ENCODE measurements at places on chromosomes 2 and 18.

GRCh38 chr2:220614064-220614463 is 958.0 kb downstream of the EPHA4 start:
- no peak for DNase-seq

GRCh38 chr2:172677363-172677762 is 58.3 kb upstream of the RAPGEF4 start:
- DNase-seq, result no peak

GRCh38 chr18:40088130-40088529 is 1866.9 kb upstream of the PIK3C3 start:
- no peak for DNase-seq

GRCh38 chr18:76306685-76307292 is 188.3 kb downstream of the ZNF516 start:
- DNase-seq, result no peak

DNA sequence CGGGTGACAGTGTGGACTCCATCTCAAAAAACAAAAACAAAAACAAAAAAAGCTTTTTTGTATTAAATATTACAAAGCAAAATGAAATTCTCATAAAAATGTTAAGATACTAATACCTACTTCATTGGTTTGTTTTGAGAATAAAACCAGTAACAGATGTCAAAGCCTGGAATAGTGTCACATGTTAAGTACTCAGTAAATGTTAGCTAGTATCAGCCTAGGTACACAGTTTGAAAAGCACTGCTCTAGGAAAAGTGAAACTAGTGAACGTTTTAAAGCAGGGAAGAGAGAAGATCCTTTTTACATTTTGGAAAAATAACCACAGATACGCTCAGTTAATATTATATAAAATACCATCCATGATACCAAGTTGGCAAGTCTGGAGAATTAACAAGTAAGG is 37.1 kb upstream of the ADAM17 start:
- DNase-seq, result no peak

DNA sequence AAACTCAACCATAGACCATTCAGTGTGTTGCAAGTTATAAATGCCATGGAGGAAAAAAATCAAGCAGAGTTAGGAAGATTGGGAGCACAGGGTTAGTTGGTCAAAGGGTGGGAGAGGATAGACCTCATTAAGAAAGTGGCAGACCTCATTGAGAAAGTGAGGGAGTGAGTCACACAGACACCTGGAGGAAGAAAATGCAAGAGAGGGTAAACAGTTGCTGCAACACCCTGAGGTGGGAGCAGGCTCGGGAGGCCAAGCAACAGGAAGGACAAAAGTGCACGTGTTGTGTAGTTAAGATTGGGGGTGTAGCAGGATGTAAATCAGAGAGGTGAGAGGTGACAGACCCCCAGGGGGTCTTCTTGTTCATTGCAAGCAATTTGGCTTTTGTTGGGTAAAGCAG is 6.4 kb downstream of the IL1RL1 start:
- DNase-seq, result no peak

- DNase-seq, result no peak
These were observed 9.3 kb downstream of the MAPRE3 start for GRCh38 chr2:26979741-26980140.

DNA sequence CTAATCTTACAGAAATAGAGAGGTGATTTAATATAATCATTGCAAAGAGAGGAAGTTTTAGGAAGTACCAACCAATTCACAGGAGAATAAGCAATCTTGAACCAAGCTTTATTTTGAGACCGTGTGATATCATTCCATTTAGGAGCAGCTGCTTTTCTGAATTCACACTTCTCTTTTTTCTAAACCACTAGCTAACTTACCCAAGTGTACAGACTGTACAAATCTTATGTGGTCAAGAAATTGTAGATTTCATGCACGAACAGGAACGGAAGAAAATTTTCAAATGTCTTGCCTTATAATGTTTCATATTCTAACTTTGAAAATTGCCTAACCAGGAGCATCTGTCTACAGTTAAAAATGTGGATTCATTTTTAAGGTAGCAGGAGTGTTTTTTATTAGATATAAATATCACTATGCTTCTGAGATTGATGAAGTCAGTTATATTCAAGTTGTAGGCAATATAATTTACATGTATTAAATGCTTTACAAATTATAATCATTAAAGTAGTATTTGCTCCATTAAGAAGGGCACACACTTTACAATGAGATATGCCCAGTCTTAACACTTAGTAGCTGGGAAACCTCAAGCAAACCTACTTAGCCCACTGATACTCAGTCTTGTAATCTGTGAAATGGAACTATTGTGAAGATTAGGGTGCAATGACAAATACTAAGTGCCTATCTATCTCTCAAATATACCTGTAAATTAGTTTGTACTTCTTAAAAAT is 302.2 kb upstream of the STON1 start:
- no peak for DNase-seq

DNA sequence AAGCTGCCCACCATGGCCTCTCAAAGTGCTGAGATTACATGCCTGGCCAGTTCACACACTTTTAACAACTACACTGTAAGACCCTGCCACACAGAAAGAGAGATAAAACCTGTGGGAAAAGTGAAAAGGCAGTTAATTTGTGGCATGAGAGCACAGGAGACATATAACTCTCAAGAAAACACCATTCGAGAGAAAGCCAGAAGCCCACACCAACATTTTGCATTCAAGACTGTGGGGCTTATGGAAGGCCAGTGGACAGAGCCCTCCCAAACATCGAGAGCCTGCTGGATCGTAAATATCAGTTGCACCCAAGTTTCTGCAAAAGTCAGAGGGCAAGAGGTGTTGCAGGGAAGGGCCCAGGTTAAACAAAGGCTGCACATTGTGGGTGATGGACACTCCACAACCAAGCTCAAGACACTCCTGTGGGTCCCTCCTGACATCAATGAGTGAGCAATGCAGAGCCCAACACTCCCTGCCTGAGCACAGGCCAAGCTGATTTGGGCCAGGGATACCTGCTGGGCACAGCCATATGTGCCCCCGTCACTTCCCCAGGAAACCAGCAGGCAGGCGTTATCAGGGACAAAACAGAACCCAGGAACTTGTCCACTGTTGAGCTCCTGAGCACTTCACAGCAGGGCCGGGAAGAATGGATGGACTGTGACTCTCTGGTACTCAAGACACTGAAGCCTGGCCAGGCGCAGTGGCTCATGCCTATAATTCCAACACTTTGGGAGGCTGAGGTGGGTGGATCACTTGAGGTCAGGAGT is 114.4 kb downstream of the ZFP36L2 start:
- DNase-seq, result no peak

GRCh38 chr2:134623796-134624195 is 95.0 kb downstream of the TMEM163 start:
- no peak for DNase-seq

GRCh38 chr2:65296971-65297370 is 69.3 kb downstream of the ACTR2 start:
- no peak for DNase-seq

DNA sequence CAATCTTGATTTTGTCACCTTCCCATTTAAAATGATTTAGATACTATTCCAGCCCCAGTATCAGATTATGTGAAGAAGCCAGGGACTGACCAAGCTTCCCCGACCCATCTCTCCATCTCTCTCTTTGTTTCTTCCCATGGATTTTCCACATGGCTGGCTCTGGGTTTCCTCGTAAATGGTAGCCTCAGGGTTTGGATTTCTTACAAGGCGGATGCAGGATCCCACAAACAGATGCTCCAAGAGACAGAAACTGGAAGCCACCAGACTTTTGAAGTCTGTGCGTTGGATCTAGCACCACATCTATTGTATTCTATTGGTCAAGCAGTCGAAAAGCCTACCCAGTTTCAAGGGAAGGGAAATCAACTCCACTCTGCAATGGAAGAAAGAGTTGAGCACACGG is 46.0 kb upstream of the SPHKAP start:
- DNase-seq, result no peak

GRCh38 chr2:233082222-233082930 is 22.2 kb downstream of the INPP5D start:
- no peak for DNase-seq

- DNase-seq, result no peak
These were observed 1375.4 kb upstream of the CELF4 start for GRCh38 chr18:38940863-38941531.

- no peak for DNase-seq
These were observed 41.9 kb upstream of the SCN9A start for GRCh38 chr2:166417669-166418068.

DNA sequence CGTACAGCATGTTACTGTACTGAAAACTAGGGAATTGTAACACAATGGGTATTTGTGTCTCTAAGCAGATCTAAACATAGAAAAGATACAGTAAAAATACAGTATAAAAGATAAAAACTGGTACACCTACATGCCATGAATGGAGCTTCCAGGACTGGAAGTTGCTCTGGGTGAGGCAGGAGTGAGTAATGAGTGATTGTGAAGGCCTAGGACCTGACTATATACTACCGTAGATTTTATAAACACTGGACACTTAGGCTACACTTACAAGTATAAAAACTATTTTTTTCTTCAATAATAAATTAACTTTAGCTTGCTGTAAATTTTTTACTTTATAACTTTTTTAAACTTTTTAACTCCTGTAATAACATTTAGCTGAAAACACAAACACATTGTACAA is 324.4 kb upstream of the TNP1 start:
- no peak for DNase-seq

GRCh38 chr2:219537657-219538488 is 5.7 kb downstream of the CHPF start:
- no peak for DNase-seq

DNA sequence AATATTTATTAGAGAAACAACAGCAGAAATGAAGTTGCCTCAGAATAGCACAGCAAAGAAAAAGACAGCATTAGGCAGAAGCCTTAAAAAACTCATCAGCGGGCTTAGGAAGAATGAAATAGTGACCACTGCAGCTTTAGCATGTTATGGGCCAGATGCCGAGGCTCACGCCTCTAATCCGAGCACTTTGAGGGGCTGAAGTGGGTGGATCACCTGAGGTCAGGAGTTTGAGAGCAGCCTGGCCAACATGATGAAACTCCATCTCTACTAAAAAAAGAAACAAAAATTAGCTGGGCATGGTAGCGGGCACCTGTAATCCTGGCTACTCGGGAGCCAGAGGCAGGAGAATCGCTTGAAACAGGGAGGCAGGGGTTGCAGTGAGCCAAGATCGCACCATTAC is 32.4 kb downstream of the AP1S3 start:
- DNase-seq, result no peak

DNA sequence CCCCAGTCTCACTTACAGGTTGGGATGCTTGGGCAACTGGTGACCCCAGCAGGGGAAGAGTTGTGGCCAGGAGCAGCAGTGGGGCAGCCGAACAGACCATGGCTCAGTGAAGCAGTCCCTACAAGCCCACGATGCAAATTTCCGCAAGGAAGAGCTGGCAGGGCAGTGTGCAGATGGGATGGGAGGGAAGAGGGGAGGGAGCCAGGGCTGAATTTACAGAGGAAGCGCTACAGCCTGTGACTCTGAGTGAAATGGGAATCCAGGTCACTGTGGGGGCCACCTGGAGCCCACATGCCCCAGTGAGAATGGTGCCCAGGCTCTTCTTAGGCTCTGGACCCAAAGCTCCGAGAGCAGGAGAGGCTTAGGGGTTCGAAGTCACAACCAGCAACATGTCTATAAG is 27.0 kb upstream of the SELENOI start:
- no peak for DNase-seq

DNA sequence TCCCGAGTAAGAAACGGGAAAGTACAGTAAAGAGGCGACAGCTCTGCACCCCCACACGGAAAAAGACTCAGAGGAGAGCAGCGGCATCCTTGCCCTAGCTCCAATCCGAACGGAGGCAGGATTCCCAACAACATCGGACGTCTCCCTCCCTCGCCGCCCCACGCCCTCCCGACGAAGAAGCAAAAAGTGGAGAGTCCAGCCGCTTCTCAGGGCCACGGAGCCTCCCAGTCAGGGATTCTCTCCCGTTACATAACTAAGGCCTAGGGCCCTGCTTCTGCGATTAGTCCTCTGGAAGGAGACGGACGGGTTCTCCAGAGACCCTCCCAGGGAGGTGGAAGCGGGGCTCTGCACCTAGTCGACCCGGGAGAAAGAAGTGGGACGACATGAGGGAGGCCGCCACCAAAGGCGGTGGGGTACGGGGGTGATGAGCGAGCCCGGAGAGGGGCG is 587 bp downstream of the SUMO1 start:
- no peak for DNase-seq

GRCh38 chr18:35635170-35635569 is 53.6 kb downstream of the GALNT1 start:
- DNase-seq, result no peak

DNA sequence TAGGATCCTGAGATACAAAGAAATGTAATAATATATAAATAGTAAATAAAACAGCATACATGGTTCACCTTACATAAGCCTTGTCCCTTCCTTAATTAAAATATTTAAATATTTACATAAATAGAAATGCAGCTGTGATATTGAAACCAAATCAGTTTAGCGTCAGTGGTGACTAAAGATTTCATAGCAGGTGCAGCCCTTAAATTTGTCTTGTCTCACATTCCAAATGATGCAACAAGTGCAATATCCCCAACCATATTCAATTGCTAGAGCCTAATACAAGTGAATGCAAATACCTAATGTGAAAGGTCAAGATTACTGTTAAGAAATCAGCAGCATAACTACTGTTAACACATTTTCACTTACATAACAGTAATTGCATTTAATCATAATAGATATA is 539.5 kb downstream of the NYAP2 start:
- DNase-seq, result no peak

DNA sequence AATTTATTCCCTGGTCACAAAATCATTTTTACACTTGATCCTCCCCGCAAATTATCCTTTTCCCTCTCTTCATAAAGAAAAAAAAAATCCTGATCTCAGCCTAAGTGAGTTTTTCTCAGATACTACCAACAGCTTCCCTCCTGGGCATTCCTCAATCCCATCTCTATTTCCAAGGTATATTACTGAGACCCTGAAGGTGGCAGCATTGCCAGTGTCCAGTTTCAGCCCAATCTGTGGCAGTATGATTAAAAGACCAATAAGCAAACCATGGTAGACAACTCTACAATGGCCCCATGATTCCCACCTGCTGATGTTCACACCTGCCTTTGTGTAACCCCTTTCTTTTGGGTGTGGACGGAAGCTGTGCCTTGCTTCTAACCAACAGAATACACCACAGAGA is 45.1 kb downstream of the CCDC93 start:
- peak; percentile 7 for DNase-seq

DNA sequence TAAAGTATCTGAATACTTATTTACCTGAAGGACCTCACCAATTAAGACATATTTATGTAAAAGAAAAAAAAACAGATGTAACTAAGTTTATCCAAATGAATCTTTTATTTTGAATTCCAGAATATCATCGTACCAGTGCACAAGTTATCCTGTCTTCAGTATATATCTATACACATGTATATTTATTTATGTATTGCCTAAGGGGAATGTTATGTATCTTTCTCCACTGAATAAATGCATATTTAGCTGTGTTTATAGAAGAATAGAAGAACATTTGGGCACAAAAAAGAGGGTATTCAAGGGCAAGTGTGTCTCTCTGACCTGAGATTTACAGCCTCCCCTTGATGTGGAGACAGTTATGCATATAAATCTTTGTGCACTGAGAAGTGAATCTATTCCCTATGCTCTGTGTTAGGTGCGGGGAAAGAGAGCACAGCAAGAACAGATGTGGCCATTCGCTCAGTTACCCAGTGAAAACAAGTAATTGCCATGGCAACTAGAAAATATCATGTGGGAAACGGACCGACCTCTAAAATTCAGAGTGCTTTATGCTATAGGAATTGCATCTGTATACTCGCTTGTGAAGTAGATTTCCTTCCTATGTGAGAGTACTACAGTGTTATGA is 39.5 kb upstream of the ASXL3 start:
- DNase-seq, result no peak
